ENCODE measurements at places on chromosomes 1 and 21. TPM values are rescaled to one million over a fixed set of nuclear protein-coding genes. Genes with fewer than 3 reads are reported as not detected.

Gene DNAH14
- total RNA-seq: 9.2 TPM

Gene TINAGL1
- total RNA-seq: 719 TPM

Gene RPTN
- total RNA-seq: not detected

Gene SPSB1
- total RNA-seq: 19.6 TPM

Gene NMNAT1
- total RNA-seq: 16.7 TPM

Gene CTTNBP2NL
- total RNA-seq: 23.8 TPM

Gene LPAR3
- 0.17 TPM for total RNA-seq

Gene C2CD4D
- not detected for total RNA-seq

Gene B3GALT2
- 2.9 TPM for total RNA-seq

Gene CFAP74
- total RNA-seq: not detected

Gene TMEM269
- not detected for total RNA-seq

Gene DDI2
- 18.9 TPM for total RNA-seq

Gene S100A7A
- not detected for total RNA-seq
